ENCODE measurements at places on chromosomes 4 and X.

DNA sequence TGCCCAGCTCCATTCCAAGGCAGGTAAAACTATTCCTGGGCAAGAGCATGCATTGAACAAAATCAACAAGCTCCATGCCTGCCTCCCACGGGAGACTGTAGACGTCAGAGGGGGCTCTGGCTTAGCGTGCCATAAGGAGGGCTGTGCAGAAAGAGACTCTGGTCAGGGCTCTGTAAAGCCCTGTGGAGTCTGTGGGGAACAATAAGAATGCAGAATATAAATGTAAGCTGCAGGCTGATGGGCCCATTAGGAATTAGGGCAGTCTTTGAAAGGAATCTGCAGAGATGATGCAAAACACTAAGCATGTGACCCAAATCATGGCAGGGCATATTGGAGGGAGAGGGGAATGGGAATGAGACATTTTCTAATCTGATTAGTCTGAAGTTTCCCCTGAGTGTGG is 170.3 kb downstream of the EFHC2 start:
- no peaks in the 10 kb centered on the region for H3K36me3 ChIP-seq
- no peak overlapping the region for H3K4me3 ChIP-seq
- no peak overlapping the region for H3K27ac ChIP-seq
- DNase-seq: no peak

- no peak overlapping the region for H3K4me3 ChIP-seq
- H3K27ac ChIP-seq: no peak overlapping the region
- no peak for DNase-seq
- no peaks in the 10 kb centered on the region for H3K4me1 ChIP-seq
- no peaks in the 10 kb centered on the region for H3K36me3 ChIP-seq
These were observed 166.8 kb upstream of the FRG1 start for GRCh38 chr4:189773909-189774308.

- H3K27me3 ChIP-seq: no peaks in the 10 kb centered on the region
- H3K27ac ChIP-seq: no peak overlapping the region
- H3K4me3 ChIP-seq: no peak overlapping the region
These were observed 349.6 kb downstream of the GPAT3 start for GRCh38 chr4:83885256-83886182.

- no peaks in the 10 kb centered on the region for H3K4me1 ChIP-seq
- no peak for DNase-seq
- no peak overlapping the region for H3K4me3 ChIP-seq
- no peaks in the 10 kb centered on the region for H3K36me3 ChIP-seq
- no peak overlapping the region for H3K27ac ChIP-seq
- H3K27me3 ChIP-seq: no peaks in the 10 kb centered on the region
These were observed 47.8 kb downstream of the GAB1 start for GRCh38 chr4:143384381-143384994.

- H3K4me3 ChIP-seq: no peak overlapping the region
- H3K27ac ChIP-seq: no peak overlapping the region
- H3K4me1 ChIP-seq: no peaks in the 10 kb centered on the region
- DNase-seq: no peak
- H3K27me3 ChIP-seq: peaks cover 6% of the 10 kb centered on the region
- H3K36me3 ChIP-seq: no peaks in the 10 kb centered on the region
These were observed 72.6 kb downstream of the STOX2 start for GRCh38 chr4:183977707-183978106.
